ENCODE measurements at places on chromosomes 13 and 19.

- no peak for DNase-seq
These were observed 41.8 kb upstream of the NBEA start for GRCh38 chr13:34900288-34900739.

GRCh38 chr13:75021151-75021550 is 460.8 kb downstream of the TBC1D4 start:
- DNase-seq, result no peak

DNA sequence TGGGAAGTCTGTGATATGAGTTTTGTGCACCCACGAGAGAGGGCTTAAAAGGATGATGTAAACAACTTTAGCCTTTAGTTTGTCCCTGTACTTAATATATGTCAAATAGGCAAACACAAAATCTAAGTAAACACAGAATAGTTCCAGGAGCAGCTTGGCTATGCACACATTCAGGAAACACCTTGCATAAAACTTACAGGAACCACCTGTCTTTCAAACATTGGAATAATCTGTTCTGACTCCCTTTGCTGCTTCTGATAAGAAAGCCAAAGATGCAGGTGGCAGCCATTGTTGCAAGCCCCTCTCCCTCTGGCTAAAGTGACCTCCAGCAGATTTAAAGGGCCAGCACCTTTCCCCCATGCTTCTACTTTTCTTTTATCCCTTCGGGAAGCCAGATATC is 4.7 kb downstream of the EEF1AKMT1 start:
- no peak for DNase-seq

- DNase-seq, result no peak
These were observed 63.4 kb downstream of the KDM4B start for GRCh38 chr19:5032101-5032967.

DNA sequence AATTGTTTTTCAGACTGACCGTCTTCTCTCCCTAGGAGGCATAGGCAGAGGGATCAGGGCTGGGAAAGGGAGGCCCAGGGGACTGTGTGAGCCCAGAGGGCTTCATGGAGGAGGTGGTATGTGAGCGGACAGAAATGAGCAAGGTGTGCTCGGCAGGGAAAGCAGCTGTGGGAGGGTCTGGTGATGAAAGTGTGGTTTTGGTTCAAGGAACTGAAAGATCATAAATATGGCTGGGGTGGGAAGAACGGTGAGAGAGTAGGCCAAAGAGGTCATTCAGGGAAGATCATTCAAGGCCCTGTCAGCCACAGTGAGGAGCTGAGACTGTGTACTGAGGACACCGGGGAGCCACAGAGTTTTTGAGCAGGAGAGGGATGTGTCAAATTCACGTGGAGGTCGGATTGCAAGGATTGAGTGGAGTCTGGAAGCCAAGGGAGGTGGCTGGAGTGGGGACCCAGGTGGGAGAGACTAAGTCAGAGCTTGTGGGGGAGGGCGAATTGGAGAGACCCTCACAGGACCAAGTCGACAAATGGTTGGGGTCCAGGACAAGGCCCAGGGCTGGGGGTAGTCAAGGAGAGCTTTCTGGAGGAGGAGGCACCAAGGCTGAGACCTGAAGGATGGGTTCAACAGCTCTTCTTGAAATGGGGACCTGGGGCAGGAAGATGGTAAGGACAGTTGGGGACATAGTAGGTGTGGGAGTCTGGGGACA is 7.6 kb downstream of the PLD3 start:
- DNase-seq, result no peak

DNA sequence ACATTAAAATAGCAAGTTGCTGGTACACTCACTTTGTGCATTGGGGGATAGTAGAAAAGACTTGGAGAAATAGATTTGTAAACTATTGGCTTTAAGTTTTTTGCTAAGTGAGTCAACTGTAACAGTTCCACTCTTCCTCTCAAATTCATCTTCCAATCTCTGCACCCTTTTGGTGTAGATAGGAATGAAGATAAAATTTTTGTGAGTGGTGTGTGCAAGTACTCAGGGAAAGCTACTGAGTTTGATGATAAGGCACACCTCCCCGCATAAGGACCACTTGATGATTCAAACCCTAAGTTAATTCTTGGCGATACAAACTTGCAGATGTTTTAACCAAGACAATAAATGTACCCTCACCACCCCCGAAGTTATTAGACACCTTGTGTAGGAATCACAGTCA is 168.3 kb upstream of the SLITRK1 start:
- no peak for DNase-seq

GRCh38 chr13:83752141-83752540 is 130.1 kb downstream of the SLITRK1 start:
- no peak for DNase-seq
